Fibroblast of lung (primary cell): ENCODE measurements at places on chromosomes 2 and 18. TPM values are rescaled to one million over a fixed set of nuclear protein-coding genes. Genes with fewer than 3 reads are reported as not detected.

DNA sequence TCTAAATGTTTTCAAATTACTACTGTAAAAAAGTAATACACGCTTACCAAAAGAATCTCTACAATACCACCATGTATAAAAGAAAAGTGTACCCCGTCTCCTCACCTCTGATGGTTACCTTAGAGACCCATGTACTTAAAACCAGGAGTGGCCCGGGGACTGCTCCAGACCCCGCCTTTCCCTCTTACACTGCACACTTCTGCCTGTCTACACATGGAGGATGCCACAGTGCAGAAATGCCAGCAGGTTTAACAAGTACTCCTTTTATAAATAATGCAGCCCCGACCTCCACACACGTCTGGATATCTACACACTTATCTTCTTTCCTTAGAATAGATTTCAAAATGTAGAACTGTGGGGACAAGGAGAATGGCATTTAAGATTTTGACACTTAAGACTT, 5.3 kb downstream of the HDAC4 start:
- H3K27ac ChIP-seq: no peak overlapping the region
- peaks cover 7% of the 10 kb centered on the region for H3K4me1 ChIP-seq
- DNase-seq: no peak
- no peaks in the 10 kb centered on the region for H3K27me3 ChIP-seq
- H3K4me3 ChIP-seq: no peak overlapping the region

- H3K27ac ChIP-seq: no peak overlapping the region
- DNase-seq: no peak
- H3K36me3 ChIP-seq: no peaks in the 10 kb centered on the region
- H3K27me3 ChIP-seq: no peaks in the 10 kb centered on the region
- no peak overlapping the region for H3K4me3 ChIP-seq
These were observed 45.3 kb downstream of the POLE4 start for GRCh38 chr2:75003773-75004172.

- no peak for DNase-seq
- H3K27me3 ChIP-seq: no peaks in the 10 kb centered on the region
- no peak overlapping the region for H3K4me3 ChIP-seq
- no peaks in the 10 kb centered on the region for H3K36me3 ChIP-seq
- H3K4me1 ChIP-seq: no peaks in the 10 kb centered on the region
These were observed 42.3 kb upstream of the LPIN2 start for GRCh38 chr18:3055186-3055728.

- H3K36me3 ChIP-seq: no peaks in the 10 kb centered on the region
- peak; percentile 94 for DNase-seq
- no peak overlapping the region for H3K4me3 ChIP-seq
These were observed 25.0 kb upstream of the MSGN1 start for GRCh38 chr2:17791121-17791816.

GRCh38 chr2:240987588-240987987, 10.8 kb upstream of the SNED1 start:
- no peak overlapping the region for H3K27ac ChIP-seq
- peaks cover 25% of the 10 kb centered on the region for H3K4me1 ChIP-seq
- H3K36me3 ChIP-seq: no peaks in the 10 kb centered on the region
- H3K4me3 ChIP-seq: no peak overlapping the region
- no peaks in the 10 kb centered on the region for H3K27me3 ChIP-seq

GRCh38 chr2:220887271-220887870, 684.7 kb downstream of the EPHA4 start:
- no peaks in the 10 kb centered on the region for H3K27me3 ChIP-seq
- no peak overlapping the region for H3K27ac ChIP-seq
- no peaks in the 10 kb centered on the region for H3K4me1 ChIP-seq
- DNase-seq: no peak
- H3K4me3 ChIP-seq: no peak overlapping the region
- no peaks in the 10 kb centered on the region for H3K36me3 ChIP-seq

CYRIA gene
- 7.4 and 10.2 TPM in 2 replicates for total RNA-seq

BOLL gene
- not detected in 2 replicates for total RNA-seq

GRCh38 chr18:23626451-23627279, 36.0 kb downstream of the ANKRD29 start:
- no peaks in the 10 kb centered on the region for H3K27me3 ChIP-seq
- no peak overlapping the region for H3K27ac ChIP-seq
- H3K4me3 ChIP-seq: no peak overlapping the region
- no peaks in the 10 kb centered on the region for H3K36me3 ChIP-seq
- peaks cover 3% of the 10 kb centered on the region for H3K4me1 ChIP-seq
- DNase-seq: peak; percentile 50

TEKT4 gene
- total RNA-seq: not detected in 2 replicates

DNA sequence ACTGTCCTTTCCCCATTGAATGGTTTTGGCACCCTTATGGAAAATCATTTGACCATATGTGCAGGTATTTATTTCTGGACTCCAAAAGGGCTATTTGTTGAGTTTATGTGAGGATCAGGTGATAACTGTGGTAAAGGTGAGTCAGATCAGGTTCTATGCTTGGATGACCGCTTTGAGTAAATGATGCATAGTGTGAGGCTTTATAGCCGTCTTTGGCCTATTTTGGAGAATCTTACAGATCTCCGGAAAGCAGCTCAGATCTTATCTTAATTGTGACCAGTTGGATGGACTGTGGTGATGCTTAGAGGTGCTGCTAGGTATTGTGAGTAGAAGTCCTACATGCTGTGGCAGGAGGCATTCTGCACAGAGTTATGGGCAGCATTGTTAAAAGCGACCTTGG, 126.2 kb downstream of the METTL8 start:
- H3K36me3 ChIP-seq: no peaks in the 10 kb centered on the region
- DNase-seq: no peak
- no peaks in the 10 kb centered on the region for H3K4me1 ChIP-seq
- no peak overlapping the region for H3K27ac ChIP-seq
- H3K4me3 ChIP-seq: no peak overlapping the region

GRCh38 chr18:45874491-45875184, 49.2 kb downstream of the SIGLEC15 start:
- DNase-seq: peak; percentile 56
- no peak overlapping the region for H3K4me3 ChIP-seq
- H3K36me3 ChIP-seq: peaks cover 13% of the 10 kb centered on the region

GAREM2 gene
- total RNA-seq: 0.66 and 0.77 TPM in 2 replicates

SPP2 gene
- total RNA-seq: not detected in 2 replicates

DNA sequence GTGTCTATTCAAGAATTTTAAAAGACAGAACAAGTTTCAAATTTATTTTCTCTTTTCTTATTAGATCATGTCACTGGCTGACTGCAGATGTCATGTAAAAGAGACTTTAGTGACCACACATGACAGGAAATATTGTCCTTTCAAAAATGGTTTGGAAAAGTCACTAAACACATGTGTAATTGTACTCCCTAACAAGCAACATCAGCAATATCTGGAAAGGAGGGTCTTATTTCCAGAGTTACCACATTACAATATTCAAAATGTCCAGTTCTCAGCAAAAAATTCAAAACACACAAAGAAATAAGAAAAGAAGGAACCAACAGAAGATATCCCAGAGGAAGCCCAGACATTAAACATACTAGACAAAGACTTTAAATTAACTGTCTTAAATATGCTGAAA, 197.1 kb downstream of the EN1 start:
- H3K27ac ChIP-seq: no peak overlapping the region
- no peaks in the 10 kb centered on the region for H3K36me3 ChIP-seq
- no peak overlapping the region for H3K4me3 ChIP-seq
- no peaks in the 10 kb centered on the region for H3K27me3 ChIP-seq

DNA sequence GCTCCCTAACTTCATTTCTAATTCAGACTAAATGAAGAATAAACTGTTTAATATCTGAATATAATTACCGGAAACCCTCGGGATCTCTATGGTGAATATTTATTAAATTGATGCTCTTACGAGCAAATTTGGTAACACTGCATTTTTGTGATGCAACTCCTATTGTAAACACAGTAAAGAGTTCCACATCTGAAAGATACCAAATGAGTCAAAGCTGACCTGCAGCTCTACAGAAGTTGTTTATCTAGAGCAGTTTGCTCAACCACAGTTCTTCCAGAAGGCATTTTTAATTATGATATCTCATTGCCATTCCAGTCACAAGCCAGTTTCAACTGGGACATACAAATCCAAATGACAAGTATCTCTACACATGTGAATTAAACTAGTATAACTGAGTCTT, 129.7 kb downstream of the PKP4 start:
- no peak overlapping the region for H3K4me3 ChIP-seq
- DNase-seq: peak; percentile 76
- peaks cover 2% of the 10 kb centered on the region for H3K36me3 ChIP-seq
- no peaks in the 10 kb centered on the region for H3K27me3 ChIP-seq

GRCh38 chr18:5334456-5335075, 39.0 kb upstream of the ZBTB14 start:
- H3K36me3 ChIP-seq: no peaks in the 10 kb centered on the region
- no peak overlapping the region for H3K27ac ChIP-seq

- no peaks in the 10 kb centered on the region for H3K4me1 ChIP-seq
- H3K36me3 ChIP-seq: no peaks in the 10 kb centered on the region
- DNase-seq: no peak
These were observed 1757.9 kb upstream of the LRRTM1 start for GRCh38 chr2:82062463-82062862.

CCT7 gene
- total RNA-seq: 262 and 299 TPM in 2 replicates

- H3K27ac ChIP-seq: no peak overlapping the region
- DNase-seq: no peak
- H3K27me3 ChIP-seq: no peaks in the 10 kb centered on the region
- H3K36me3 ChIP-seq: no peaks in the 10 kb centered on the region
- no peak overlapping the region for H3K4me3 ChIP-seq
- H3K4me1 ChIP-seq: no peaks in the 10 kb centered on the region
These were observed 237.5 kb downstream of the NOL4 start for GRCh38 chr18:33987206-33987605.

LINC00305 gene
- not detected in 2 replicates for total RNA-seq

NPHP1 gene
- total RNA-seq: 5.0 and 5.6 TPM in 2 replicates

DNA sequence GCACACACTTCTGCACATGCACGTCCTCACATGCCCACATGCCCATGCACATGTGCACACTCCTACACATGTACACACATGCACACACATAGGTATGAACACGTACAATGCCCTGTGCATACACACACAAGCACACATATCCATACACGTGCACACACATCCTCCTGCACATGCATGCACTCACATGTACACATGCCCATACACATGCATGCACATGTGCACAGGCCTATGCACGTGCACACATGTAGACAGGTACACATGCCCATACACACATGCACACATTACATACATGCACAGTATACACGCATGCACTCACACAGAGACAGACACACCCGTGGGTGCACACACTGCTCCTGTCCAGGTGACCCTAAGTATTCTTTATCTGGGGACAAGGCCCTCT, 34.3 kb downstream of the GPC1 start:
- H3K36me3 ChIP-seq: peaks cover 11% of the 10 kb centered on the region
- H3K4me3 ChIP-seq: no peak overlapping the region
- H3K27me3 ChIP-seq: no peaks in the 10 kb centered on the region
- no peak overlapping the region for H3K27ac ChIP-seq
- no peak for DNase-seq
- H3K4me1 ChIP-seq: no peaks in the 10 kb centered on the region

GCC2 gene
- total RNA-seq: 23.6 and 26.4 TPM in 2 replicates

ABCB11 gene
- not detected in 2 replicates for total RNA-seq

DYNC1I2 gene
- total RNA-seq: 86.0 and 109 TPM in 2 replicates

DNA sequence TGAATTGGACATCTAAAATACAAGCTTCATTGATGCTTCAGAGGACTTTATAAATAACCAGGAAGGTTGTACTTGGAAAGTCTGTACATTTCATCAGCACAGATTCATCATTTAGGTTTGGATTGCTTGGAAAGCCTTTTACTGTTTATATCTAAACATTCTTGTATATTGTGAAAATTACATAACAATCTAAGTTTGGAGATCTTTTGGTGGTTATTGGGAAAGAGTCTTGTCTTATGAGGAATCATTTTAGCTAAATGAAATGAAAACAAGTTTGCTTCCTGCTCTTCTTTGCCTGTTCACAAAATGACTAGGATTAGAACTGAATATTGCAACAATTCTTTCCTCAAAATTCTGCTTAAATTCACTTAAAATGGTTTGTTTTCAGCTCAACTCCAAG, 79.3 kb downstream of the ABI2 start:
- H3K36me3 ChIP-seq: peaks cover 8% of the 10 kb centered on the region
- no peak overlapping the region for H3K27ac ChIP-seq
- no peaks in the 10 kb centered on the region for H3K27me3 ChIP-seq
- H3K4me3 ChIP-seq: no peak overlapping the region
- no peak for DNase-seq
- peaks cover 17% of the 10 kb centered on the region for H3K4me1 ChIP-seq

ALK gene
- total RNA-seq: under 0.01 TPM in 2 replicates

DNA sequence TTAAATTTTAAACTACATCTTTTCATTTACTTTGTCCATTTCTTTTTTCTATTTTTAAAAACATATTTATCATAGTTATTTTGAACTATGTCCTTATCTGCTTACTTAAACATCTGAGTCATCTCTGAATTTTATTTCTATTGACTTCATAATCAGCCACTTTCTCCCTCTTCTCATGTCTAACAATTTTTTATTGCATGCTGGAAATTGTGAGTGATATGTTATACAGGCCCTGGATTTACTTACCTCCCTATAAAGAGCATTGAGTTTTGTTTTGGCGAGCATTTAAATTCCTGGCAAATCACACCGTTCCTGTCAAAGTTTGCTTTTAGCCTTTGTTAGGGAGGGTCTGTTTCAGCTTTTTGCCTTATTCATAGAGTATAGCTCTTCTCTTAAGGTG, 39.3 kb downstream of the KCNIP3 start:
- no peak overlapping the region for H3K27ac ChIP-seq
- no peak overlapping the region for H3K4me3 ChIP-seq
- H3K27me3 ChIP-seq: peaks cover 10% of the 10 kb centered on the region

DNA sequence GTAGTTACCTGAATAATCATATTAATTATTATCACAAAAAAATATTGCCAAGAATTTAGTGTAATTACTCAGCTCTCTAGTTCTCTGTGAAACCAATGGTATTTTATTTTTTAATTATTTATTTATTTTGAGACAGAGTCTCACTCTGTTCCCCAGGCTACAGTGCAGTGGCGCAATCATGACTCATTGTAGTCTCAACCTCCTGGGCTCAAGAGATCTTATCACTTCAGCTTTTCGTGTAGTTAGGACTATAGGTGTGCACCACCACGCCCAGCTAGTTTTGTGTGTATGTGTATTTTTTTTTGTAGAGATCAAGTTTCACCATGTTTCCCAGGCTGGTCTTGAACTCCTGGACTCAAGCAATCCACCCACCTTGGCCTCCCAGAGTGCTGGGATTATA, 440.4 kb upstream of the CDH20 start:
- DNase-seq: peak; percentile 78
- H3K36me3 ChIP-seq: no peaks in the 10 kb centered on the region
- no peak overlapping the region for H3K4me3 ChIP-seq

DNA sequence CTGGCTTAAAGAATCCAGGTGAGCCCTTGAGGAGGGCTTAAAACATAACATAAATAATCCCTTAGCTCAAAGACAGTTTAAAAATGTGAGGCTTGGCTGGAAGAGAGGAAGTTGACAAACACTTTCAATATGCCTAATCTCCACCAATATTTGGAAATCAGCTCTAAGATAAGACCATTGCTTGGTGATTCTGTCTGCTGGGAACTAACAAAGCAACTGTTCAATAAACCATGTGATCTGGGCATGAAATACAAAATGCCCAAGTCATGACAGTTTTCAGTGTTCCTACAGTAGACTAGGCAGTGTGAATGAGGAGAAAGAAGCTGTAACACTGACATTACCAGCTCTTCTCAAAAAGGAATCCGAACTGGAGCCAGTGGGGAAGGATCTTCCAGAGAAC, 10.7 kb downstream of the MFF start:
- H3K36me3 ChIP-seq: peaks cover 2% of the 10 kb centered on the region
- H3K27ac ChIP-seq: no peak overlapping the region
